ENCODE measurements at places on chromosomes 2 and 18. TPM values are rescaled to one million over a fixed set of nuclear protein-coding genes. Genes with fewer than 3 reads are reported as not detected.

Gene GORASP2
- 62.5 TPM for total RNA-seq

Gene CFC1
- total RNA-seq = not detected

Gene TRABD2A
- 1.7 TPM for total RNA-seq

Gene CRYGD
- not detected for total RNA-seq
